ENCODE measurements at places on chromosomes 5 and 9.

- DNase-seq: no peak
Observed at GRCh38 chr5:133918316-133918715, 50.1 kb downstream of the C5orf15 start.

DNA sequence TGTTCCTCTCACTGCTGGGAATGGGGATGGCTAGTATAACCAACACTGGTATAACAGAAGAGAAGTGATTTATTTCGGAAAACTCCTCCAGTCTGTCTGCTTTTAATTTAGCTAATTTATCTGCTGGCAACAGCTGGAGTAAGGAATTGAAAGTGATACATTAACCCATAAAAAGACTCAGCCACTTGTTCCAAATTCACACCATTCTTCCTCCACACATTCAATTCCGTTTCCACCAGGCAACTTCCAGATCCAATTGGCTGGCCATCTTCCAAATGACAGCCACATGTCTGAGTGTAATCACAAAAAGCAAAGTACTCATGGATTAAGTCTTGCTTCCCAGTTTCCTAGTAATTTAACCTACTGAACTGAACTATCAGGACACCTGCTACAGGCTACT lies 77.1 kb upstream of the RETREG1 start:
- no peak for DNase-seq

DNA sequence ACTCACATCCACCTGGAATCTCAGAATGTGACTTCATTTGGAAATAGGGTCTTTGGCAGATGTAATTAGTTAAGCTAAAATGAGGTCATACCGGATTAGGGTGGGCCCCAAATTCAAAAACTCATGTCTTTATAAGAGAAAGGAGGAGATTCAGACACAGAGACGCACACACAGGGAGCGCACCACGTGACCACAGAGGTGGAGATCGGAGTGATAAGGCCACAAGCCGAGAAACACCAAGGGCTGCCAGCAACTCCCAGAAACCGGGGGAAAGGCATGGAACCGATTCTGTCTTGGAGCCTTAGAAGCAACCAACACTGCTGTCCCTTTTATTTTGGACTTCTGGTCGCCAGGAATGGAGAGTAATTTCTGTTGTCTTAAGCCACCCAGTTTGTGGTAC lies 31.8 kb upstream of the LMX1B start:
- DNase-seq: no peak

DNA sequence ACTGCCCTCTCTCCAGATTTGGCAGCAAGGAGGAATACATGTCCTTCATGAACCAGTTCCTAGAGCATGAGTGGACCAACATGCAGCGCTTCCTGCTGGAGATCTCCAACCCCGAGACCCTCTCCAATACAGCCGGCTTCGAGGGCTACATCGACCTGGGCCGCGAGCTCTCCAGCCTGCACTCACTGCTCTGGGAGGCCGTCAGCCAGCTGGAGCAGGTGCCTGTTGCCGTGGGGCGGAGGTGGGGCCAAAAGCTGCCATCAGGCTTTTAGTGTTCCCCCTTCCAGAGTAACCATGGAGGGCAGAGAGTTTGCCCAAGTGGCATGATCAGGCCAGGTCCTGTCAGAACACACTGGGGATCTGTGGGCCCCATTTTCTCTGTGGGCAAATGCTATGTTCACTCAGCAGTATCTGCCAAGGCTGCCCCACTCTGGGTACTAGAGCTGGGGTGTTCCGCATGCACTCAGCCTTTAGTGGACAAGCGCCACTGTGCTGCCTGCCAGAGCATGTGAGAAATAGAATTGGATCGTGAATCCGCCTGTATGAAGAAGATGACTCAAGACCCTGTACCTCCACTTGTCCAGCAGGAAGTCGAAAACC lies 117.1 kb downstream of the DAB2IP start:
- DNase-seq: no peak

DNA sequence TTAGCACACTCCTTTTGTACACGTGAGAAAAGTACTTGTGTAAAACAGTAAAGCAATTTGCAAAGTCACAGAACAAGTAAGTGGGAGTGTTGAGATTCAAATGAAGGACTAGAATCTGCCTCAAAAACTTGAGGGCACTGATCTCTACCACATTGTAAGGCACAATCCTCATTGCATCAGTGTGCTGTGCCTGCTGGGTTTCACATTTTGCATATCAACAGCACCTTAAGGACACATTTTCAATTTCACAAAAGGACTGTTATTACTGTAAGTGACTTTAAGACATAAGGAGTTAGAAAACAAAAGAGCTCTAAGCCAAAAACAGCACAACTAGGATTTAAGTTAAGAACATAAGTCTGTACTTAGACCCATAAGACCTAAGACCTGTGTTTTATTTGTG lies 44.7 kb upstream of the HK3 start:
- DNase-seq: no peak

DNA sequence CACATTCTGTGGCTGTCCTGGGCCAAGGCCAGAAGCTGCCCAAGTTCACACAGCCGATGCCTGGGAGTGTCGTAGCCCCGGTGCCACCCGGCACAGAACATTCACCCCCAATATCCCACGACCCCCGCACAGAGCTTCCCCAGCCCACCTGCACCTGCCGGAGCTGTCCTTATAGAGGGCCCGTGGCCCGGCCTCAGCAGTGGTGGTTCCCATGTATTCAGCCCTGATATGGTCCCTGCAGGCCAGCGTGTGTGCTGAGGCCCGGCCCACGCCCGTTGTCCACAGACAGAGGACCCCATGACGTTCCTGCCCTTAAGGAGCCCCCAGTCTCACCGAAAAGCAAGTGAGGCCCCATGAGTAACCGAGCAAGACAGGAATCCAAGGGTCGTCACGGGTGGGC lies 5.3 kb upstream of the GFI1B start:
- DNase-seq: no peak

DNA sequence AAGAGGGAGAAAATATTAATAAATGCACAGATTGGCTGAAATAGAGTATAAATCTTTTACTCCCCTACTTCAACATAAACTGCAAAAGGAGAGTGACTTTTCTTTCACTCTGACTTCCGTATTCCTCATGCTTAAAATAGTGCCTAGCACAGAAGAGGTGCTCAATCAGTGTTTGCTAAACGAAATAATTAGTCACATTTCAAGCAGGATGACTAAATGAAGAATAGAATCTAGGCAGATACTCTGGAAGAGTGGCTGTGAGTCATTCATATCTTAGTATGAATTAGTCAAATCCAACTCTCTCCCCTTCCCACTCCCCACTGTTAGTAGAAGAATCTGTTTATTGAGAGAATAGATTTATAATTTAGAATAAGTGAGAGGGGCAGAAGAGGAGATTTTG lies 4.8 kb downstream of the CD274 start:
- no peak for DNase-seq

GRCh38 chr5:82537687-82538306 lies 259.6 kb upstream of the RPS23 start:
- no peak for DNase-seq

- no peak for DNase-seq
Observed at GRCh38 chr5:147037515-147038205, 159.1 kb upstream of the PPP2R2B start.

DNA sequence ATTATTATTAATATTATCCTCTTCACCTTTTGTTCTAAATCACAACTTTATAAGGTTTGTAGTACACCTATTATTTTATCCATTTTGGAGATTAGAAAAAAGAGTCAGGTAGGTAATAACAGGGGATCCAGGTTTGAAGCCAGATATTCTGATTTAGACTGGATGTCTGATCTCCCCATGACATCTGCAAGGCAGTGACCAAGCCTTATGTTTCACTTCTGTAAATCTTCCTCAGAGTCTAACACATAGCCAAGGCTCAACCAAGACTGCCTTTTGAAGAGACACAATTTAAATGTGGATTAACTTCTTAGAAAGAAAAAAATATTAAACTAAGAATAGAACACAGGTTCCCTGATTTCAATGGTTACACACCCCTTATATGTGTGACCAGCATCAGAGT lies 44.2 kb downstream of the CETN3 start:
- DNase-seq: no peak

DNA sequence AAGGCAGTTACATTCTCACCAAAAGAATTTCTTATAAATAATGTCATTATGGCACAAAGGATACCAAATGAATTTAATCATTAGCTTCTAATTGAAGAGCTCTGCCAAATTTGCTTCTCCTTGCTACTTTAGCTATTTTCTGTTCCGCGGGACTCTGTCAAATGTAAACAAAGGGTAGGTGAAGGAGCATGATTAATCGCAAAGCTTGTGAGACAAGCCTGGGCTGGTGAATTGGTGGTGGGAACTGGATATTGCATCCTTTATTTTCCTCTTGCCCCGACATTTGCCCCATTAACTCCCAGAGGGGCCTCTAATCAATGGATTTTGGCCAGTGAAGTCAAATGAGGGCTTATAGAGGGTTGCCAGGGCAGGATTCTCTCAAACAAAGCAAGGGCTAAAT lies 234.2 kb upstream of the RFX3 start:
- no peak for DNase-seq

- no peak for DNase-seq
Observed at GRCh38 chr9:36566813-36567221, 5.9 kb upstream of the MELK start.

- no peak for DNase-seq
Observed at GRCh38 chr5:1312993-1313833, 18.3 kb upstream of the TERT start.

DNA sequence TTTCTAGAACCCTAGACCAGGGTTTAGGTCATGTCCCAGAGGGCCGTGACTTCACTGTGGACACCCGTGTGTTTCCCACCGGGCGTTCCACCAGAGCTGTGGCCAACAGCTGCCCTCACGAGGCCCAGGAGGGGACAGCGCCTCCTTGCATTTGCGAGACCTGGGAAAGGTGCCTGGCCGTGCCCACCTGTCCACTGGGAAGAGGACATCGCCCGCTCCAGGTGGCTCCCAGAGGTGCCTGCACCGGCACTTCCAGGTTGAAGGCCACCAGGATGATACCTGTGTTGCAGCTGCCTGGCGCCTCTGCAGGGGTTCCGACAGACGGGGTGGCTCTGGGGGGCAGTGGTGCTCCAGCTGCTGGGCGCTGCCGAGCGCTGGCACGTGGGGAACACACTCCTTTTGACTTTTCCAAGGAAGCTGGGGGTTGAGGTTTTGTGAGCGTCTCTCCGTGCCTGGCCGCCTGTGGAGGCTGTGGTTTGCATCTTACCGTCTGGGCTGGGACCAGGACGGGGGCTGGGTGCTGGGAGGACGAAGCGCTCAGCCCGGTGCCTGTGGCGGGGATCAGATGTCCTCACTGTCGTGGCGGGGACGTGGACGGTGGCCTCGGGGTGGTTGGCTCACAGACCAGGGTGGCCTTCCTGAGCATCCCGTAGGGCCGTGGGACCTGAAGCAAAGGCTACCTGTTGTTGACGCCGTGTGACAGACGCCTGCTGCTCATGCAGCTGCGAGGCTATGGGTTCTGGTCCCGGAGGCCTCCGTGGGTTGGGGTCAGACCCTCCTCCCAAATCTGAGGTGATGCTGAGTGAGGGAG lies 19.2 kb downstream of the NKD2 start:
- DNase-seq: no peak

DNA sequence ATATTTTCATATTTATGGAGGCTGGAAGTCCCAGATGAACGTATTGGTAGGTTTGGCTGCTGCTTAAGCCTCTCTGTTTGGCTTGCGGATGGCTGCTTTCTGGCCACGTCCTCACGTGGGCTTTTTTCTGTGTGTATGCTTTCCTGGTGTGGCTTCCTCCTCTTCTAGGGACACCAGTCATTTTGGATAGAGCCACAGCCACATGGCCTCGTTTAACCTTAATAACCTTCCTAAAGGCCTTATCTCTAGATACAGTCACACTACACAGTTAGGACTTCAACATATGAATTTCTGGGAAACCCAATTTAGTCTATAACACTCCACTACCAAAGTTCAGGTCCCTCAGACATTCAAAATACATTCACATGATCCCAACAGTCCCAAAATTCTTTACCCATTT lies 26.9 kb downstream of the NUTM2F start:
- no peak for DNase-seq

GRCh38 chr9:87657190-87657589 lies 68.7 kb upstream of the CTSL start:
- DNase-seq: no peak

DNA sequence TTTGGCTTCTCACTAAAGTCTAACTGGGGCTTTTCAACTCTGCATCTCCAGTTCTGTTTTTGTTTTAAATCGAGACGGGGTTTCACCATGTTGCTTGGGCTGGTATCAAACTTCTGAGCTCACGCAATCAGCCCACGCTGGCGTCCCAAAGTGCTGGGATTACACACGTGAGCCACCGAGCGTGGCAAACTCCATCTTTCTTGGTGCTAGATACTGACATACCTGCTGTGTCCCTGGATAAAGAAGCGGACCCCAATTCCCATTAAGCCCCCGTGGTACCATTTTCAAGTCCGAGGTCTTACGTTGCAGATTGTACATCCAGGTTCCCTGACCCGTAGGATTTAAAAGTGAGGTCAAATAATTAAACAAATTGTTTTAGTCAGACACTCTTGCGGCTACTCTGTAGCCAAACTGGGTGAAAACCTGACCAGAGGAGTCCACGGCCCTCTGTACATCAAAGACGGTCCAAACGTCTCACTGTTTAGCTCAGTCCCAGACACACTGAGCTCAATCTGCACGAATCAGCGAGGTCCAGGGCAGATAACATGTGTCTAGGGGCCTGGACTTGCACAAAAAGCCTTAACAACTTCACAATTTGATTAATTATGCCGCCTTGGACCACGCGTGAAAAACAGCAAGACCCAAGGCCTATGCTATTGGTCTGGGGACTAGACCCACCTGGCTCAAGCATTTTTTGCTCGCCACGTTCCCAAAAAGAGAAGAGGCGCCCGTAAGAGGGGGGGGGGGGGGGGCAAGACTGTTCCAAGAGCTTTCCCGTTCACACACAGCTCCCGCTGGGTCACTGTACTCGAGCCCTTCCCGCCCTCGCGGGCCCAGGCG lies 727 bp upstream of the DNAJA1 start:
- no peak for DNase-seq

GRCh38 chr9:10612641-10613398 lies at the start of gene PTPRD:
TSS of gene PTPRD (minus strand) at chr9:10613002.
- DNase-seq: no peak

GRCh38 chr5:115418788-115419187 lies 122.3 kb upstream of the CCDC112 start:
- no peak for DNase-seq

- no peak for DNase-seq
Observed at GRCh38 chr5:1523480-1523792, 324 bp downstream of the LPCAT1 start.

DNA sequence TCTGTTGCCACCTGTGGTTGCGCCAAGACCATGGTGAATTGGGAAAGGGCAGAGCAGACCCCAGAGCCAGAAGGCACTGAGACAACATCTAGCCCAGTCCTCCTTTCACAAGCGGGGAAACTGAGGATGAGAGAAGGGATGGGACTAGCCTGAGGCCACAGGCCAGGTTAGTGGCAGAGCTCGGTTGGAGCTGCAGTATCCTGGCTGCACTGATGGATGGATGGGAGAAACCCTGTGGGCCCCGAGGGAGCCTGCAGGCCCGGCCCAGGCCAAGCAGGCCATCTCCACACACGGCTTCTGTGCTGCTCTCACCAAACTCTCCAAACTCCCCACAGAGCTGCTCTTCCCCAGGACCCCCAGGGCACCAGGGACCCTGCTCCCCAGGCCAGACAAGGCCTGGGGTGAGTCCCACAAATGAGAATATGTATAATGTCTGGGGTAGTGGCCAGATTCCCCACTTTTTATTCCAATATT lies 60.2 kb downstream of the TSTD2 start:
- DNase-seq: no peak

- DNase-seq: no peak
Observed at GRCh38 chr9:105039175-105039799, 111.3 kb upstream of the ABCA1 start.

All from stimulated activated CD4-positive, alpha-beta T cell treated with anti-CD3 and anti-CD28 coated beads, Interleukin-2, amount 100 ng/mL, for 4 hours (primary cell).